GM12864 (cell line): ENCODE measurements at places on chromosomes 6 and 20.

GRCh38 chr6:117276778-117277316, 11.5 kb downstream of the VGLL2 start:
- DNase-seq, result no peak

DNA sequence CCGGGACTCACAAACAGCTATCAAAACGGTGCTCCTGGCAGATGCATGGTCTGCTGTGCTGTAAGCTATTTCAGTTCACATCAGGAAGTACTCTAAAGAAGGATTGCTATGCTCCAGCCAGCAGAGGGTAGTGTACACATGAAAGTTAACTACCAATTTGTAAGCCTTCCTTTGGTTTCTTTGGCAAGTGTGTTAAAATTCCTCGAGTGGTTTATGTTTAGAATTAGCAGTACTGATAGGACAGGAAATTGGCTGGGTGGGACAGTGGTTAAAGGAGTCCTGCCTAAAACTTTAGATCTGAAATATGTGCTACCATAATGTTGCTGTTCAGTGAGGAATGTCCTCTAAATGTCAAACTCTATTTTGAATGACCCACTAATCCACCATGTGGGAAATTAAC, 47.4 kb downstream of the TRMT11 start:
- DNase-seq, result peak; percentile 5

- no peak for DNase-seq
These were observed 94.2 kb downstream of the ERMARD start for GRCh38 chr6:169845426-169846285.

GRCh38 chr6:44858998-44859397, 469.1 kb upstream of the RUNX2 start:
- DNase-seq, result no peak

- DNase-seq, result no peak
These were observed 1.5 kb downstream of the ZBTB46 start for GRCh38 chr20:63829603-63829944.

GRCh38 chr6:76701610-76702009, 629.1 kb upstream of the IMPG1 start:
- no peak for DNase-seq

- no peak for DNase-seq
These were observed 337.6 kb downstream of the CDC5L start for GRCh38 chr6:44725070-44725469.

DNA sequence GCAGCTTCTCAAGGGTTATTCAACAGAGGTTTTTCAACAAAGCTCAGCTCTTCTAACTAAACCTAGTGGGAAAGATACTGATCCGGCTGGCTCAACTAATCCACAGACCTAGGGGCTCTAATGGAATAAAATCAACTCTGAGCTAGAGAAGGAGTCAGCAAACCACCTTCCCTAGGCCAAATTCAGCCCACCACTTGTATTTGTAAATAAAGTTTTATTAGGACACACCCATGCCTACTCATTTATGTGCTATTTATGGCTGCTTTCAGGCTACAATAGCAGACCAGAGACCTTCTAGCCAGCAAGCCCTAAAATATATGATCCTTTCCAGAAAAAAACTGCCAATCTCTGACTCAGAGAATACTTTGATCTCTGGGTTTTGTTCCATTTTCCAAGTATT, 6.0 kb upstream of the RAB22A start:
- DNase-seq, result no peak

- DNase-seq, result no peak
These were observed 18.8 kb downstream of the ARHGAP40 start for GRCh38 chr20:38620441-38620840.

DNA sequence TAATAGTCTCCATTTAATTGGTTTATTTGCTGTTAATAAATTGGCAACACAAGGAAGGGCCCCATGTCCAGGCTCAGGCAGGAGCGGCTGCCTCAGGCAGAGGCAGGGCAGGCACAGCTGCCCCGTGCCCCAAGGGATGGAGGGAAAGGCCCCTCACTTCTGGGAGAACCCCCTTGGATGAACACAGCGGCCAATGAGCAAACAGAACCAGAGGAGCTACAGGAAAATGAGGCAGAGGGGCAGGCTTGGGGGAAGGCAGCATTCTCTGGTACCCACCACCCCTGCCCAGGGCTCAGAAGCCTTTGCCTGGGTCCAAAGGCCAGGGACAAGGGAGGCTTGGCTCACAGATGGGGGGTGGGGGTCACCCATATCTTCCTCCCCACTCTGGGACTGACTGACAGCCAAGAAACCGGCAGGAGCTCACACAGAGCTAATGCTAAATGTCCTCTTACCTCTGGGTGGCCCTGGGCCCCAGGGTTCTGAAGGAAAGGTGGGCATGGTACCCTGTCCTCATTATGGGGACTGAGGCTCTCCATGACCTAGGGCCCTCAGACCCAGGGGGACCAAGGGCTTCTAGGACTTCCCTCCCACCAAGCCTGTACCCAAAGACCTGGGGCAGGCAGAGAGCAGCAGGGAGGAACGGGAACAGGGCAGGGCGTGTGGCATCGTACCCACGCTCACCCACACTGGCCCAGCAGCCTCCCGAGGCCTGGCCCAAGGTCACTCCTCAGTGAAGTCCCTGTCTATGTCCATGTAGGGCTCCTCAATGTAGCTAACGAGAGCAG, 47.0 kb downstream of the MYH7B start:
- no peak for DNase-seq

DNA sequence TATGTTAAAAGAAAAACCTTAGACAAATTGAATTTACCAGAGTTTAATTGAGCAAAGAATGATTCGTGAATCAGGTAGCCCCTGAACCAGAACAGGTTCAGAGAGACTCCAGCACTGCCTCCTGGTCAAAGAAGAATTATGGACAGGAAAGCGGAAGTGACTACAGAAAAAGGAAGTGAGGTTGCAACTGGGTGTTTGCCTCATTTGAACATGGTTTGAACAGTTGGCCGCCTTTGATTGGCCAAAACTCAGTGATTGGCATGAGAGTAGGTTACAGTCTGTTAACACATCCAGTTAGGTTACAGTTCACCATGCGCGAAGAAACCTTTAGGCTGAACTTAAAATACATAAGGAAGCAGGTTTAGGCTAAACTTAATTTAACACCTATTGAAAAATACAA, 248.8 kb downstream of the TFAP2A start:
- no peak for DNase-seq

GRCh38 chr6:53737746-53738145, 57.1 kb upstream of the LRRC1 start:
- DNase-seq, result no peak

GRCh38 chr6:163804991-163805390, 390.5 kb downstream of the QKI start:
- DNase-seq, result no peak

DNA sequence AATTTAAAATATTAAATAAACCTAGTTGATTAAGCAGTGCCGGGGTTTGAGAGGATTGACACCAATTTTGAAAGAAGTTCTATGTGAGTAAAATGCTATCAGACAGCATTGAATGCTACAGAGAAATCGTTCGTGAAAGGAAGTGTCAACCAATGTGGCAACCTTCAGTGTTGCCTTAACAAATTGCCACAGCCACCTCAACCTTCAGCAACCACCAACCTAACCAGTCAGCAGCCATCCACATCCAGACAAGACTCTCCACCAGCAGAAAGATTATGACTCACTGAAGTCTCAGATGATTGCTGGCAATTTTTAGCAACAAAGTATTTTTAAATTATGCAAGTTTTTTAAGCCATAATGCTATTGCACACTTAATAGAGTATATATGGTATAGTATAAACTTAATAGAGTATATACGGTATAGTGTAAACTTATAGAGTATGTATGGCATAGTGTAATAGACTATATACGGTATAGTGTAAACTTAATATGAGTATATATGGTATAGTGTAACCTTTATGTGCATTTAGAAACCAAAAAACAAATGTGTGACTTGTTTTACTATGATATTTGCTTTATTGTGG, 65.3 kb upstream of the ID4 start:
- DNase-seq, result no peak

DNA sequence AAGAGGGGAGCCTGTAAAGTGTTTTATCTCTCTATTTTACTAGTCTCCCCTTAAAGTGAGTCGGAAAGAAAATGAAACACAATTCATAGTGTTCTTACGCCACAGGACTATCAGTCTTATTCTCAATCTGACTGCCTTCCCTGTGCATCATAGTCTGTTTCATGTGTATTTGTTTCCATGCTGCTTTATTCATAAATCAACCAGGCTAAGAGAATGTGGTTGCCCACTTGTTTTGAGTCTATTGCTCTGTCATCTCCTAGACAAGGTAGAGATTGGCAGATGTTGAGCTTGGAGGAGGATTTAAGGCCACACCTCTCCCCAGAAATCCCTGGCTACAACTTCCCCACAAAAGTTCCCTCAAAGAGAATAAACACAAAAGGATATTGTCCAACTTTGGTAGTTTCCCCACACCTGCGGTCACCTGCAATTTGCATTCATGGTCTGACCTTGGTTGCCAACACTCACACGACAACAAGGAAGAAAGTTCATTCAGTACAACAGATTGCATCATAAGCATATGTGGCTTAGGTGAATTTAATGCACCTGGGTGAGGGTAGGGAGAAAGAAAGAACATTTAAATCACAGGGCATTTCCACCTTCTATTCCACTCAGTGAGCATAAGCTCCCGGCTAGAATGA, 167.1 kb upstream of the FBXL4 start:
- no peak for DNase-seq

- no peak for DNase-seq
These were observed 119.3 kb upstream of the CST7 start for GRCh38 chr20:24829649-24830370.

- DNase-seq, result no peak
These were observed 75.7 kb downstream of the MRPL14 start for GRCh38 chr6:44051515-44051914.

DNA sequence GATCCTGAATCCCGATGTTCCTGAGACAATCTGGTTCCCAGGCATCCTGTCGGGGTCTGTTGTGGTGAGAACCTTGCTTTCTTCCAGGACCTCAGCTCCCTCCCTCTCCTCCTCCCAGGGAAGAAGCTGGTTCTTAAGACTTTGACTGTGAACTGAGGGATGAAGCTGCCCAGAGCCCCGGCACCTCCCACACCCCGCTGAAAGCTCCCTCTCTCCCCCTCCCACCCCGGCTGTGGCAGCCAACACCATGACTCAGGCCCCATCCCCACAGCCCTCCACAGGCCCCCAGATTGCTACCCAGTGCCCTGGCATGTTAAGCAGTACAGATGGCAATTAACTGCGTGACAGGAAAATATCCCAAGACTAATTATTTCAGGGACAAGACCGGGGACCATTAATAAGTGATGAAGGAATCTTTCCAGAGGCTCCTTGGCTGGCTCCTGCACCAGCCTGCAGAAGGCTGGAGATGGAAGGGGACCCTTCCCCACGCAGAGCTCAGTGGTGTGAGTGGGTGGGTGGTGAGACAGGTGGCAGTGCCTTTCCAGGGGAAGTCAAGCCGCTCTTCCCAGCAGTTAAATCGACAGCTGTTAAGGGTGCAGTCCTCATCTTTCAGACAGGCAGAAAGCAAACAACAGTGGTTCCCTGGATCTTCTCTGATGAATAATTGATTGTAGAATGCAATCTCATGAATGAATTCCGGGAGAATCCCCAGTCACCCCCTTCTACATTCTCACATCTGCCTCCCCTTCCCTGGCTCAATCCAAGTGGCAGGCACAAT, 237.9 kb downstream of the LRFN2 start:
- DNase-seq, result no peak

- no peak for DNase-seq
These were observed 63.5 kb downstream of the NUDT3 start for GRCh38 chr6:34328969-34329368.

GRCh38 chr6:150632785-150633485, 33.2 kb downstream of the PLEKHG1 start:
- no peak for DNase-seq

GRCh38 chr20:25380945-25381614, 9.6 kb downstream of the ABHD12 start:
- DNase-seq, result no peak

- no peak for DNase-seq
These were observed 584.0 kb downstream of the QKI start for GRCh38 chr6:163998496-163998895.

DNA sequence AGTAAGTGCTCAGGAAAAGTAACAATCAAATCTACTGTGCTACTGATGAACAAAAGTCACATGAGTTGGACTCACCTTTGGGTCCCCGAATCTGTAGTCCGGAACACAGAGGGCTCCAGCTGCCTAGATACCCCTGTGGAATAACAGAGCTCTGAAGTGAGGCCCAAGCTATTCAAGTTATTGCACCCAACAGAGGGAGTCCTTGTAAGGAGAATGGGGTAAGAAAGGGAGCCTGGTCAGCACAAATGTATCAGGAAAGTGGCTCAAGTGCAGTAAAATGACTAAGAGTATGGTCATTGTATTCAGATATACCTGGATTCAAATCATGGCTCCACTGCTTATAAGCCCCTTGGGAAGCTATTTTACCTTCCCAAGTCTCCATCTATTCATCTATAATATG, 20.9 kb downstream of the EDN1 start:
- DNase-seq, result no peak

DNA sequence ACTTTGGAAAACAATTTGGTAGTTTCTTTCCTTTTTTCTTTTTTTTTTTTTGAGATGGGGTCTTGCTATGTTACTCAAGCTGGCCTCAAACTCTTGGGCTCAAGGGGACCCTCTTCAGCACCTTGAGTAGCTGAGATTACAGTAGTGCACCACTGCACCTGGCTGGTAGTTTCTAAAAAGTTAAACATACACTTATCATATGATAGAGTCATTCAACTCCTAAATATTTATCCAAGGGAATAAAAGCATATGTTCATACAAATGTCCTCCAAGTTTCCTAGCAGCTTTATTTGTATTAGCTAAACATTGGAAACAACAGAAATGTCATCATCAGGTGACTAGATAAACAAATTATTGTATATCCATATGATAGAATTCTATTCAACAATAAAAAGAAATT, 213.9 kb downstream of the LRFN2 start:
- DNase-seq, result no peak

DNA sequence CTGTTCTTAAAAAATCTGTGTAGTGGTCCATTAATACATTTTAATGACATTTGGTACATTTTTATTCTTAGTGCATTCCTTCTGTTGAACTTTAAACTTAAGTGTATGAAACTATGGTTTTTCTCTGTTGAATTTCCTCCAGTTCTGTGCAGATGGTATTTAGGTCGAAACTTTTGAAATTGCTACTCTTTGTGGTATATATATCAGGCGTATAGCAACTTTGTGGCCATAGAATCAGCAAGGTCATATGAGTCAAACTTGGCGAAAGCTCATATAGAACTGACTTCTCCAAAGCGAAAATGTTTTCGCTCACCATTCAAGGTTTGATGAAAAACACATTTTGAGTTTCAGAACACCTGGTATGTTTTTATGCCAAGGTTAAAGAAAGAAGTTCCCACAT, 93.7 kb downstream of the MAP3K4 start:
- DNase-seq, result no peak

DNA sequence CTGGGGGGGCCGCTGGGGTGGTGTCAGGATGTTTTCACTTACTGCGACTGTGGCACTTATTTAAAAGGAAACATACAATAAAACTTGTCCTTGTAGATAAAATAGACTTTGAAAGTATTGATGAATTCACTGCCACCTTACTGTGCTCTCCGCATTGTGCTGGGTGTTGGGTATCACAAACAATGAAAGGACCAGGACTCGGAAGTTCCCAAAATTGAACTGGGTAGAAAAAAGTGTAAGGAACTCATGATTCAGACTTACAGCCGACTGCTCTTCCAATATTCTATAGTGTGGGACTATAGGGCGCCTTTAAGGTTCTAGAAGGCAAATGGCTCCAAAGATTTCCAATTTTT, 32.1 kb upstream of the ID4 start:
- DNase-seq, result no peak
